ENCODE measurements at places on chromosomes 4 and X.

- no peak for DNase-seq
These were observed 77.5 kb downstream of the INTS12 start for GRCh38 chr4:105630670-105631655.

DNA sequence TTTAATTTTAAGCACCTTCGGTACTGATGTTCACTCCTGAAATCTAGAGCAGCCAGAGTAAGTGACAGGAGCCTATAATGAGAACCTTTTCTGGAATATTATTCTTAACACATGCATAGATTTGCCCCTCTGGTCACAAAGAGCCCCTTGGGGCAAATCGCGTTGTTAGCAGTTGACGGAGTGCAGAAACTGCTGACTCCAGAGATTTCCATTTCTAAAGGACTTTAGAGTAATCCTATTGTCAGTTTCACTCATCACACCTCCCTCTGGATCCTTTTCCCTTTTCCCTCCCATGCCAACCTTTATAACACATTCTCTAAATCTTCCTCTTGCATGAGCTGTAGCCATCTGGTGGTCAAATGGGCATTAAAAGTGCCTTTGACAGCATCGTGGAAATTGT is 264.9 kb upstream of the PRPS2 start:
- no peak for DNase-seq

- no peak for DNase-seq
These were observed 99.1 kb upstream of the FAM47C start for GRCh38 chrX:36908801-36909675.

GRCh38 chrX:2666491-2666890 is 24.6 kb upstream of the CD99 start:
- no peak for DNase-seq

GRCh38 chrX:72307646-72308051 is 1.9 kb upstream of the CITED1 start:
- DNase-seq = no peak

GRCh38 chrX:37786624-37787422 is 7.0 kb downstream of the CYBB start:
- no peak for DNase-seq

DNA sequence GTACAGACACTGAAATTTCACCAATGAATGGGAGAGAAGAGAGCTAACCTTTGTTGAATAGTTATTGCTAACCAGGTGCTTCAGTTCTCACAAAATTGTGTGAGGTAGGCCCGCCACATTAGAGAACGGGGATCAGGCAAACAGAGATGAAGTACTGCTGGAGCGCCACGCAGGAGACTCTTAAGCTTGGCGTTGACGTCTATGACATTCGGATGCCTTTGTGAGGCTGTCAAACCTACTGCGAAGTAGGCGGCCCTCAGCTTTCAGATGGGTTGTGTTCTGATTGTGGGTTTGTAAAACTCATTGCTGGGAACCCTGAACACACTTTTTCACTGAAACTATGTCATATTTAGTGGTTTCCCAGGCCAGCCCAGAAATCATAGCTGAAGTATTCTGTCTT is 173.6 kb downstream of the CBR4 start:
- no peak for DNase-seq

All from stimulated activated CD8-positive, alpha-beta memory T cell treated with anti-CD3 and anti-CD28 coated beads, Interleukin-4, amount 100 ng/mL, for 4 hours (primary cell).